ENCODE measurements at places on chromosomes 16 and 17. TPM values are rescaled to one million over a fixed set of nuclear protein-coding genes. Genes with fewer than 3 reads are reported as not detected.

DNA sequence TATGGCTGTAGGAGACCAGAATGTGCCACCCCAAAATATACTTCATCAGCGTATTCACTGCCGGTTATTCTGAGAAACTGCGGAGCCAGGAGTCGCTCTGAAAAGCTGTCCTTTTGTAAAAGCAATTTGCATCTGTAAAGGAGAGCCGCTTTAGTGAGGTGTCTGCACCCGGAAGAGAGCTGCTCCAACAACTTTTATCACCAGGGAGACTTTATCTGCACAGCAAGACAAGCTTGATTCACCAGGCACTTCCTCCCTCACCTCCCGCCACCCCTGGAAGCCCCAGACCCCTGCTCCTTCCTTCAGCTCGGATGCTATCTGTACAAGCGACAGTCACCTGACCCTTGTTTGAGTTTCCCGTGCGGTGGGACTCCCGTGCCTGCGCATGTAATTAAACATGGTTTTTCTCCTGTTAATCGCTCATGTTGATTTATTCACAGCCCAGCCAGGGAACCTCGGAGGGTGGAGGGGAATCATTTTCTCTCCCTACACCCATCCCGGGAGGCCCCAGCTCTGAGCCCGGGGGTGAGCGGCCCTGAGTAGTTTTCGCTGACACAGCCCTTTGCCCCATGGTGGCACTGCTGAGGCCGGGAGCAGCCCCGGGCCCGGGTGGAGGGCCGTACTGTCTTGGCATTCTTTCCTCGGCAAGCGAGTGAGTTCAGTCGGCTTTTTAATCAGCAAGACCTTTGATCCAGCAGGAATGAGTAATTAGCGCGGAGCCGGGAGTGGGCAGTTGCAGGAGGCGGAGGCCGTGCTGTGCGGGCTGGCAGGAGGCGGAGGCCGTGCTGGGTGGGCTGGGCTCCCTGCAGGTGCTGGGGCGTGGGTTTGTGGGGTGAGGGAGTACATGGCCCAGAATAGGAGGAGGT is 222.7 kb upstream of the CIBAR2 start:
- no peak for DNase-seq

- DNase-seq = no peak
These were observed 72.7 kb downstream of the CYLD start for GRCh38 chr16:50814541-50814940.

DNA sequence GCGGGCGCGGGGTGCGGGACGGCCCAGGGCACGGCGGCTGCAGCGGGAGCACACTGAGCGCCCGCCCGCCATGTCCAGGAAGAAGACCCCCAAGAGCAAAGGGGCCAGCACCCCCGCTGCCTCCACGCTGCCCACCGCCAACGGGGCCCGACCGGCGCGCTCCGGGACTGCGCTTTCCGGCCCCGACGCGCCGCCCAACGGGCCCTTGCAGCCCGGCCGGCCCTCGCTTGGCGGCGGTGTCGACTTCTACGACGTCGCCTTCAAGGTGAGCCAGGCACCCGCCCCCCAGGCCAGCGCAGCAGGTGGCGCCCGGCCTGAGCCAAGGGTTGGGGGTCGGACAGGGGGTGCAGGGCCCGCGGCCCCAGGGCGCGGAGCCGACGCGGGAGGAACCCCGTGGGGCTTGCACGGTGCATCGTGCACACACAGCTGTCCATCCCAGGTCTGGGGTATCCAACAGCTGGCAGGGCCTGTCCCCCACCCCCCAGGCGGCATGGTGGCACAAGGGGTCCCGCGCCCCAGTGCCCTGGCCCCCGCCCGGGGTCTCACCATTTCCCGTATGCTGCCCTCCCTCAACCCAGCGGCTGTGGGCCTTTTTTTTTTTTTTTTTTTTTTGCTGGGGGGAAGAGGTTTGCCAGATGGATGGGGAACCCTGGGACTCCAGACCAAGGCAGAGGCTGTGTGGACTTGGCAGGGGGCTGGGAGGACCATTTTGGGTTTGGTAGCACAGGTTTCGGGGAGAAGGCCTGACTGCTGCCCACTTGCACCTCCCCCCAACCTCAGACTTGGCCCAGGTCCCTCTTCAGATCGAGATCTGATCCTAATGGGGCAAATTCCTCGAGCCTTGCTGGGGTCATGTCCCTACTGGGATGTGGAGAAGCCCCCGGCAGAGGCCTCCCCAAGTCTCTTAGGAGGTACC is 547 bp downstream of the RAB26 start:
- no peak for DNase-seq

DNA sequence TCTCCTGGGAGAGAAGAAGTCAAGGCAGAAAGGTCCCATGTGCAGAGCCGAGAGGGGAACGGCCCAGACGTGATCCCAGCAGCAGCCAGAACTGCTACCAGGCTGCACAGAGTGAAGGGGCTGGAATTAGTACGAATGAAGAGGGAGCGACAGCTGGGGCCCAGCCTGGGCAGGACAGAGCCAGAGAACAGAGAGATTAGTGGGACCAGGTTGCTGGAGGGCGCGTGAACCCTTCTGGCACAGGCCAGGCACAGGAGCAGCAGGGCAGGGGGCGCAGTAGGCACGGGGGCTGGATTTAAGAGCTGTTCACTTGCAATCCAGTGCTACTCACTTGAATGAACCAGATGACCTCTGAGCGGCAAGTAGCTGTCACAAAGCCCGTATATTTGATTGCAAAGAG is 66.9 kb downstream of the PLXDC1 start:
- no peak for DNase-seq

GRCh38 chr16:12498077-12498476 is 305.6 kb downstream of the CPPED1 start:
- DNase-seq = no peak

- DNase-seq = no peak
These were observed 1418.8 kb downstream of the CDH11 start for GRCh38 chr16:63702981-63703590.

DNA sequence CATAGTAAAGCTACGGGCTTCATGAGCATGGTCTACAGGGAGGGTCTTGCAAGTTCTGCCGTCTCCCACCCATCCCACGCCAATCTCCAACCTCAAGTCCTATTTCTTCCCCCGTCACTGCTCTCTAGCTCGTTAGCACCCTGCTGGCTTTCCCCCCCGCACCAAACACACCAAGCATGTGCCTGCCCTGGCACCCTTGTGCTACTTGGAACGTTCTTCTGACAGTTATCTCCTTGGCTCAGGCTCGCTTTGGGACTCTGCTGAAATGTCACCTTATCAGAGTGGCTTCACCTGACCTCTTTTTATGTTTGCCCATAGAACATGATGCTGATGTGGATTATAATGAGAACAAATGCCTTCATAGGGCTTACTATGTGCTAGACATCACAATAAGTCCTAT is 21.9 kb downstream of the GLYR1 start:
- DNase-seq = no peak

DNA sequence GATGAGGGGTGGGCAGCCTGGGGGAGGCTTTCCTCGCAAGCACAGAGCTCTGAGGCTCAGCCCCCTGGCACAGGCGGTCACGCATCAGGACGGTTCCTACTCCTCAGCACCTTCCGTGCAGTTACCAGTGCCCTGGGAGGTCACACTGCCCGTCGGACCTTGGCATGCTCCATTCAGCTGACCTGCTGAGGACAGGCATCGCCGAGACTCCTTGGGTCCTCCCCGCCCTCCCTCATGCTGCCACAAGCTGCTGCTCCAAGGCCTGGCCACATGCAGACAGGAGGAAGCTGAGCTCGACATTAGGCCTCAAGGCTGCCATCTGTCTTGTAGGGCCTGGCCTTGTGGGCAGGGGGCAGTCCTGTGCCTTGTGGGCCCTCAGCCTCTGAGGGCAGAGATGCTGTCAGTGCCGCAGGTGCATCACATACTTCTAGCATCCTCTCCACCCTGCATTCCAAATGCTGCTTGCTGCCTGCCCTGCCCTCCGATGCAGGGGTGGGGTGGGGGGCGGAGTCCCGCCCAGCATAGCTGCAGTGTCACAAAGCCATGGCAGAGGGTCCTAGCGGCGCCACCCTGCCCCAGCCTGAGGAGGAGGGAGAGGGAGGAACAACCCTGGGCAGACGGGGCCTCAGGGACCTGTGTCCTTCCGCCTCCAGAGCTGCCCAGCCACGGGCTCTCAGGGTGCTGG is 9.3 kb downstream of the C16orf90 start:
- no peak for DNase-seq

- peak; percentile 87 for DNase-seq
These were observed 1.3 kb downstream of the ATXN2L start for GRCh38 chr16:28823873-28824716.

DNA sequence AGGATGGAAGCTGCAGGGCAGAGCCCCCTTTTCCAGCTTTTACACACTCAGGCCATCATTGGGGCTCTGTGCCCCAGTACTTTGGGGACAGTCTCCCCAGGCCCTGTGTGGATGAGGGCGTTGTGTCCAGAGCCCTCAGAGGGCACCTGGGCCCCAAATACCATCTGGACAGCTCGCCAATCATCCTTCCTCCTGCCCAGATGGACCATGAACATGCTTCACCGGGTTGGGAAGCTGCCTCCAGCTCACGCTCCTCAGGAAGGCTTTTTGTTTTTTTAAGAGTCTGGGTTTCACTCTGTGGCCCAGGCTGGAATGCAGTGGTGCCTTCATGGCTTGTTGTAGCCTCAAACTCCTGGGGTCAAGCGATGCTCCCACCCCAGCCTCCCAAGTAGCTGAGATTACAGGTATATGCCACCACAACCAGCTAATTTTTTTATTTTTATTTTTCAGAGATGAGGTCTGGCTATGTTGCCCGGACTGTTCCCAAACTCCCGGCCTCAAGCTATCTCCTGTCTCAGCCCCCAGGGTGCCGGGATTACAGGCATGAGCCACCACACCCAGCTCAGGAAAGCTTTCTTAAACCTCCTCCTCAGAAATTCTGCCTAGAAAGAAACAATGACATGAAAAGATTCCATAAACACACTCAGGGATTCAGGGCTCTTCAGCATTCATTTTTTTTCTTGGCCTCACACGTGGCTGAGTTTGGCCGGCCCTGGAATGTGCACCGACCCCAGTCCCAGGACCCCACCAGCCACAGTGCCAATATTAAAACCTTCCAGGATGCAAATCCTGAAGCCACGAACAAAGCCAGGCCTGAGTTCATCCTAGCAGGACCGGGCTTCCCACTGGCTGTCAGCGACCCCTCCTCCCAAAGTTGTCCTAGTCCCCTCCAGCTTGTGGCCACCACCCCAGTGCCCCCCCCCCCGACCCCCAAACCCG is 27.4 kb upstream of the ZNF423 start:
- DNase-seq = no peak

GRCh38 chr17:30377574-30378240 is 1.0 kb upstream of the CPD start:
- no peak for DNase-seq

GRCh38 chr17:41284043-41284442 is 8.5 kb downstream of the KRTAP9-7 start:
- no peak for DNase-seq

GRCh38 chr16:78987666-78988065 is 612.9 kb downstream of the MAF start:
- DNase-seq = no peak

DNA sequence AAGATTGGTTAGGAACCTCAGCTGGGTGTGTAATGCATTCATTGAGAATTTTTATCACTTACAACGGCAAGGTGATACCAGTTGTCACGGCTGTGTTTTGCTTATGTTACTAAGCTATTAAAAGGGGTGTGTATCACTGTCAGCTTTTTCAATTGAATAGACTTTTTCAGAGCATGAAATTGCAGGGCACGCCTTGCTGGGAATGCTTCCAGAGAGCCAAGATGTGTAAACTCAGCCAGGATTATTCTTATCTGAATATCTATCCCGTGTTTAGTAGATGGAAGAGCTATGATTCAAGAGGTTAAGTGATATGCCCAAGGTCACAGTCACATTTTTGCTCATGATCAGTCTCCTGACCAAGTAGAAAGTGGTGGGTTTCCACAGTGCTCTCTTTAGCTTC is 6.6 kb upstream of the TEKT3 start:
- no peak for DNase-seq

DNA sequence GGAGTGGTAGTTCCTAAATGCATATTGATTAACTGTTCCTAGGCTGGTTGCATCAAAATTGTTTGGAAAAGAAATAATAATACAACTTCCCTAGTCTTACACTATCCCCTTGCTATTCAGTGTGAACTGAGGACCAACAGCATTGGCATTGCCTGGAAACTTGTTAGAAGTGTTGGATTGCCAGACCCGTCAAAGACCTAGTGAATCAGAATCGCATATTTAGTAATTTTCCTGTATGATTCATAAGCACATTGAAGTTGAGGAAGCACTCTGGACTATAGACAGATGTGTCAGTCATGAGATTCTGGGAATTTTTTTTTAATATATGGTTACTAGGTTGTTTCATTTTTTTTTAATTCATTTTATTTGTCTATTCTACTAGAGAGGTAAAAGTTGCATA is 34.7 kb upstream of the KCNJ16 start:
- no peak for DNase-seq

- no peak for DNase-seq
These were observed 333.2 kb downstream of the SLC39A11 start for GRCh38 chr17:72759301-72759700.

- no peak for DNase-seq
These were observed 4.9 kb downstream of the CSF3 start for GRCh38 chr17:40020146-40020545.

GRCh38 chr17:7951143-7951792 is 19.3 kb downstream of the CNTROB start:
- DNase-seq = no peak

- no peak for DNase-seq
These were observed 15.9 kb downstream of the CMTM3 start for GRCh38 chr16:66620429-66620795.

- no peak for DNase-seq
These were observed 1174.8 kb downstream of the CDH11 start for GRCh38 chr16:63947022-63947421.

DNA sequence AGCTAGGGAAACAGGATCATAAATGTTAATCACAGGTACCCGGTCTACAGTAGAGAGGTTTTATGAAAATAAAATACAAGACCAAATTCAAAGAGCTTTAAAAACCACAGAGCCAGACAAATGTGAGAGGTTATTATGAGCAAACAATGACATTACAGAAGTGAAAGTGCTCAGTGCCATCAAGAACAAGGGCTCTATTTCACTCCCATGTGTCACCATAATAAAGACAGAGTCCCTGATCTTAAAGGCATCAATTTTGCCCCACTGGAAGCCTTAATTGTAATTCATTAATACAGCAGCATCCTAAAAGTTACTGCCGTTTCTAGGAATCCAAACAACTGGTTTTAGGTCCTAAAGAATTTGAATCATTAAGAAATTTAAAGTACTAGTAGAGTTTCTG is 43.7 kb upstream of the CDRT4 start:
- no peak for DNase-seq

Gene TOM1L2
- 55.5 TPM for total RNA-seq

Gene LGALS9C
- total RNA-seq = 28.3 TPM

Gene ACAP1
- 3.8 TPM for total RNA-seq

Gene PHAF1
- 19.3 TPM for total RNA-seq

Gene CCL14
- 25.0 TPM for total RNA-seq

Gene CDH13
- 22.9 TPM for total RNA-seq

Gene NKD1
- 10.5 TPM for total RNA-seq

Gene RAMP2
- total RNA-seq = 11.8 TPM

Gene APOH
- total RNA-seq = not detected

Gene SPDYE4
- not detected for total RNA-seq
